Activated naive CD8-positive, alpha-beta T cell treated with anti-CD3 and anti-CD28 coated beads for 36 hours (primary cell): ENCODE measurements at places on chromosomes 6 and 20. TPM values are rescaled to one million over a fixed set of nuclear protein-coding genes. Genes with fewer than 3 reads are reported as not detected.

DNA sequence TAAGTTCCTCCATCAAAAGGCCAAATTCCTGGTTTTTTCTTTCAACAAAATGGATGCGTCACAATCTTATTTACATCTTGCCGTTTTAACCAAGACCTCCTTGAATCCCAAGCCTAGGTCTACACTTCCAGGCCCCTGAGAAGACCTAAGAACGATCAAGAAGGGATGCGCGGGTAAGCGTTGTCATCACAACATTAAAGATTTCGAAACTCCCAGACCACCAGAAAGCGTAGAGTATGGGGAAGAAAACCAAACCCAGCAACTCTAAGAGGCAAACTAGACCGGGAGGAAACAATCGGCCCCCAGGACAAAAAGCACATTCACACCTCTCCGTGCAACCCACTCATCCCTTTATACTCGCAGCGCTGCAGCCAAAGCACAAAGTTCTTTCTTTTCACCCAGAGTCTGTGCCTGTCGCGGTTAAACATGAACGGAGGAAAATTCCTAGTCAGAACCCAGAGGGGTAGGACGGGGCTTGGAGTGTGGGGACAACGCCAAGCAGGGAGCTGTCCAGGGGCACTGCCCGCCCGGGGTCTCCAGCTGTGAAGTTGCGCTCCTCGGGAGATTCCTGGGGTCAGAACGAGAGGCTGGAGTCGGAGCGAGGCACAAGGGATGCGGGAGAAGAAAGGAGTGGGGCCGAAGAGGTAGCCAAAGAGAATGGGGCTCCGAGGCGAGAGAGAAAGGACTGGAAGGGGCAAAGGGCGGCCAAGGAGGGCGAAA is 725 bp downstream of the OSER1 start:
- DNase-seq = peak; percentile 20

DNA sequence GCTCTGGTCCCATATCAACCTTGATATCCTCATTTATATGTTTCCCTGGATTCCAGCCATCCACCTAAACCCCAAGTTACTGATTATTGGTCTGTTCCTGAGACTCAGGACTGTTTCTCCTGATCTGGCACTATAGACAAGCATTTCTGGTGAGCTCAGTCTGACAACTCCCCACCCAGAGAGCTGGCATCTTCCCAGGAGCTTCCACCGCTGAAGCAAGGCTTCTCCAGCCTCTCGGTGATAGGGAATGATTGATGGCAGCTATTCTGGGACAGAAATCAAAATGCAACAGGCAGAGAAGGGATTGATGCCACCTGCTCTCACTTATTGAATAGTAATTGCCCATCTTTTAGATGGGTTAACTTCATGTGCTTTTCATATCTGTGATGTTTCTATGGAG is 169.7 kb upstream of the GGTLC1 start:
- DNase-seq = no peak

GRCh38 chr20:62114894-62115293 is 7.4 kb upstream of the LSM14B start:
- DNase-seq = no peak

Gene EEF1E1
- 92.0 TPM for total RNA-seq

- DNase-seq = no peak
These were observed 86.0 kb downstream of the MBOAT1 start for GRCh38 chr6:20126102-20126752.

GRCh38 chr20:47024461-47024937 is 129.9 kb downstream of the EYA2 start:
- no peak for DNase-seq

DNA sequence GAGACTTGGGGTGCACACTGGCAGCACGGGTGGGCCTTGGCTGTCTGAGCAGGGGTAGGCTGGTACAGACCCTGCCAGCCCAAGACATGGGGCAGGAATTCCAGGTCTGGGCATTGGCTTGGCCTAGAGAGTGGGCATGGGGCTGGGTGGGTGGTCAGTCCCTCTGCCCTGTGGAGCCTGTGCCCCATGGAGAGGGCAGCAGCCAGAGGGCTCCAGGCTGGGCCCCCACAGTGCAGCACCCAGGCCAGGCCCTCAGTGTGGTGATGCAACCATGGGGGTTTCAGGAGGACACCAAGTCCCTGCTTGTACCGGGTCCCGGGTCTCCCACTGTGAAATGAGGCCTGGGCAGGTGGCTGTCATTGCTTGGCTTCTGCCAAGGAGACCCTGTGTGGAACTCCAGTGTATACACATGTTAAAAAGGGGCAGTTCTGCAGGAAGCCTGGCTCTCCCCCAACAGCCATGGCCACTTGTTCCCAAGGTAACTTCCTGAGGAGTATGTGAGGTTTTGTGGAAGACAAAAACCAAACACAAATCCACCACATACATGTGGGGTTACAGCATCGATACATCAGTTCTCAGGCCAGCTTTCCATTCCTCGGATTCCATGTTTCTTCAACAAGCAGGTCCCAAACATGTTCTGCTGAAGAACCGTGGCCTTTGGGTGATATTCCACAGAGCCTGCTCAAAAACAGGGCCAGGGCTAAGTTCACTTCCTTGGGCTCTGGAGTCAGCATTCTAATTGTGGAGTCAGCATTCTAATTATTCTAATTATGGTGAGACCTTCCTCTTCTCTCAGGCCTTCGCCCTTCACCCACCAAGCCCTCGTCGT is 77.3 kb downstream of the DACT2 start:
- DNase-seq = no peak

GRCh38 chr6:7568021-7568420 is 22.0 kb upstream of the SNRNP48 start:
- no peak for DNase-seq

GRCh38 chr6:98579941-98580340 is 254.4 kb upstream of the POU3F2 start:
- DNase-seq = no peak

DNA sequence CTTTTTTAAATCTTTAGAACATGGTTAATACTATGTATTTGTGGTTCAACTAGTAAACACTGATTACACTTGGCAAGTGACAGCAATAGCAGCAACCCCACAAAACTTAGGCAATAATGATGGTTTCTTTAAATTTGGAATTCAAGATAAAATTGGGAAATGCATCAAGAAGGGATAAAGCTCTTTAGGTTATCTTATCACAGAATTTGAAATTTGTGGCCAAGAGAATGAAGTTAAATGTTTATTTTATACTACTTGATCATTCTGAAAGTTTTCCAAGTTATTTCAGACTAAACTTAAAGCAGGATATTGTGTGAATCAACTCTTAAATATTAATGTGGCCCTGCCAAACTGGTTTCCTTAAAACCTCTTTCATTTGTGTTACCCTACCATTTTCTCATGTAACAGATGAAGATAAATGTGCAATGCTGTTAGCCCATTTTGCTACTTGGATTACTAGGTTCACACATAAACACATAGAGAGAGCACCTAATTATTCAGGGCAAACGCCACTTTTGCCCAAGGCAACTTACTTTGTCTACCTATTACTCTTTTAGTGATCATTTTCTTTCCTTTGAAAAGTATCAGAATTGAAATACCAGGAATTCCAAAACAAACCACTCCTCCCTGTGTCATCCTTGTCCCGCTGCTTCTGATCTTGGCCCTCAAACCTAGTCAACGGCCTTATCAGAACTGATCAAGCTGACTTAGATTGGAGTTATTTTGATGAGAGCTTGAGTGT is 186.7 kb upstream of the TENT5A start:
- no peak for DNase-seq

GRCh38 chr20:62726276-62726675 is 17.6 kb downstream of the NTSR1 start:
- no peak for DNase-seq

DNA sequence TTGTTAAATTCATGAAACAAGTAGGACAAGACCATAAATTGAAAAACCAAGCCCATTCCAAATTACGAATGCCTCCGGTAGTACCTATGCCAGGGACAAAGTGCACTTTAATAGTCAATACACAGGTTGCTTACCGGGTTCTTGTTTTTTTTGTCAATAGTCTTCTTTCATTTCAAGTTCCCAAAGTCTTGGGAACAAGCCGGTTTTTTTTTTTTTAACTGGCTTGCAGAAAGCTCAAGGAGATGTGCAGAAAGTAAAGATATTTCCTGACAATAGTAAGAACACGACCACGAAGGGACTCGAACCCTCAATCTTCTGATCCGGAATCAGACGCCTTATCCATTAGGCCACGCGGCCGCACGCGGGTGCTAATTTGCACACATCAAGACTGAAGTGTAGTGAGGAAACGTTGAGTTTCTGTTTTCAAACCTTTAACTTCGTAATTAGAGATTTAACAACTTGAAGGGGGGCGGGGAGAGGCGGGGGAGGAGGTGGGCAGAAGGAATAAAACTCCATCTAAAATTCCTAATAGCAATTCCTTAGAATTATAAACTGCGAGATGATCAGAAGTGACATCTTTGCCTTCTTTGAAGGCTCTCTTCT is 181.0 kb downstream of the TRIM27 start:
- peak; percentile 42 for DNase-seq

- DNase-seq = no peak
These were observed 450.2 kb downstream of the CDC5L start for GRCh38 chr6:44837741-44838140.

- no peak for DNase-seq
These were observed 13.5 kb upstream of the MDFI start for GRCh38 chr6:41624621-41625380.

- DNase-seq = peak; percentile 16
These were observed 198.8 kb upstream of the PREP start for GRCh38 chr6:105601541-105602236.

DNA sequence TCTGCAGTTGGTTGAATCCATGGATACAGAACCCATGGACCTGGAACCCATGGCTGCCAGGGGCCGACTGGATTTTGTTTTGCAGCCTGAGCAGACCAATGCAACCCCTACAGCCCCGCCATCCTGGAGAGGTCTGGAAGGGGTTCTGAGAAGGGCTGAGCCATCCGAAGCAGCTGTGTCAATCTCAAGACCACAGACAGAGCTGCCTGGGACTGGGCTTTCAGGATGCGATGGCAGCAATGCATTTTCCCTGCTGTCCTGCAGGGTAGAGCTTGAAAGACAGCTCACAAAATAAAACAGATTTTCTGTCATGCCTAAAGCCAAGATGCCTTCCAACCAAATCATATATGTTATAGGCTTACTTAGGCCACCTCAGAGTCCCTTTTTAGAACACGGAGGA is 125.8 kb upstream of the NXT1 start:
- DNase-seq = no peak

DNA sequence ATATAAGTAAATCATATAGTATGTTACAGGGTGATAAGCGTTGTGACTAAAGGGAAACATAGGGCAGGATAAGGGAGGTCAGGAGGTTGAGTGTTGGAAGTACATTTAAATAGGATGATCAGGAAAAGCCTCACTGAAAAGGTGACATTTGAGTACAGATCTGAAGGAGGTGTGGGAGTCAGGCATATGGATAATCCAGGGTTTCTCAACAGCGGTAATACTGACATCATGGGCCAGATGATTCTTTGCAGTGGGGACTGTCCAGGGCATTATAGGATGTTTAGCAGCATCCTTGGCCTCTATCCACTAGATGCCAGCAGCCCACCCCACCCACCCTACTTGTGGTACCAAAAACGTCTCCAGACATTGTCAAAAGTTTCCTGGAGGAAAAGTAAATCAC is 292.6 kb upstream of the PREP start:
- no peak for DNase-seq

DNA sequence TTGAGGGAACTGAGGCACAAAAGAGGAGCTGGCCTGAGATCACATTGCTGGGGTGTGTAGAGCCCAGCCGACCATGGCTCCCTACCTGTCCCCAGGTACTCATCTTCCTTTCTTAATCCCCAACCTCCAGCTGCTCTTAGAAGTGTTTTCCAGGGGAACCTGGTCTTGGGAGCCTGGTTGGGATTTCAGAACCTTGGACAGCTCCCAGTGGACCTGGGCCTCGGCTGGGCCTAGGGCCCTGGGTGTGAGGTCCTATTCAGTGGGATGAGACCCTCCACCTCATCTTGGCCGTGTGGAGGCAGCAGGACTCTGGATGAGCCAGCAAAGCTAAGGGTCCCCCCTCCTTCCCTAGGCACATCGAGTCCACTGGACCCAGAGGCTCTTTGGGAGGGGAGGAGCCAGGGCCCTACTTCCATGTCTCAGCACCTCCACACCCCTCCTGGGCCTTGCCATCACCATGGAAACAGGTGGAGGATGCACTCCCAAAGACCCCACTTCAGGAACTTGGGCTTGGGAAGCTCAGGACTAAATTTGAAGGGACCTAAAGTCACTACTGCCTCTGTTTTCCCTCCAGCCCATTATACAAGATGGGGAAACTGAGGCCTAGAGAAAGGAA is 38.5 kb downstream of the DLGAP4 start:
- DNase-seq = no peak

Gene TMEM244
- not detected for total RNA-seq

Gene MANEA
- total RNA-seq = 17.9 TPM
